ENCODE measurements at places on chromosomes 3 and 15. TPM values are rescaled to one million over a fixed set of nuclear protein-coding genes. Genes with fewer than 3 reads are reported as not detected.

DNA sequence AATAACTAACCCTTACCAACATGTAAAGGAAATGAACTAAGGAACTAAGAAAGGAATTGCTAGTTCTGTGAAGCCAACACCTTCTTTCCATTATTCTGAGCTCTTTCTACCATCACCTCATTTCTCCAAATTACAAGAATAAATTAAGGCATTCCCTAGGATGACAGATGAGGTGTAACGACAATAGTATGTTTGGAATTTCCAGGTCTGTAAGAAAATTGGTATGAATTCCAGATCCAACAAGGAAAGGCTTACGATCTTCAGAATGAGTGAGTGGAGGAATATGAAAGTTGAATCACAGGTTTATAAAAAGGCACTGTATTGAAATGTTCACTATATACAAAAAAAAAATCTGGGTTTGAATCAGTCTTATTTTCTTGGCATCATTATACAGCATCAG lies 4.5 kb upstream of the NANOGP8 start:
- DNase-seq: no peak

- DNase-seq: peak; percentile 93
Measured at GRCh38 chr3:154252759-154253638, 71.3 kb downstream of the DHX36 start.

GRCh38 chr3:94985778-94986177 lies 922.9 kb downstream of the NSUN3 start:
- DNase-seq: no peak

DNA sequence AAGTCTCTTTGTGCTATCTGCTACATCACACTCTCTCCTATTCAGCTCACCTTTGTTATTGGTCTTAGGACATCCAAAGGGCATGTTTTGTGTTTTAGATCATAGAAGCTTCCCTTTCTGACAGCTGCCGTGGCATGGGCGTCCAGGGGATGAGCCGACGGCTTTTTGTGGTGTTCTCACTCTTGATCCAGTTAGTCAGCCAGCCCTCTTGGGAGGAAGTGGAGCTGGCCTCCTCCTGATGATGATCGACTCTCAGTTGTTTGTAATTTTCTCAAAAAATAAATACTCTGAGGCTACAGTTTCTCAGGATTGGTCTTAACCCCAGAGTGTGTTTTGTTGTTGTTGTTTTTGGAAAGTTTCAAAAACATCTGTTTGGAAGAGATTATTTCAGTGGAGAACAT lies 34.4 kb downstream of the BOC start:
- no peak for DNase-seq

GRCh38 chr15:64464276-64465005 lies 4.1 kb downstream of the ZNF609 start:
- DNase-seq: no peak

GOLGA6D gene
- total RNA-seq: not detected

GRCh38 chr15:82977076-82977475 lies 8.9 kb upstream of the RAMAC start:
- no peak for DNase-seq

DNA sequence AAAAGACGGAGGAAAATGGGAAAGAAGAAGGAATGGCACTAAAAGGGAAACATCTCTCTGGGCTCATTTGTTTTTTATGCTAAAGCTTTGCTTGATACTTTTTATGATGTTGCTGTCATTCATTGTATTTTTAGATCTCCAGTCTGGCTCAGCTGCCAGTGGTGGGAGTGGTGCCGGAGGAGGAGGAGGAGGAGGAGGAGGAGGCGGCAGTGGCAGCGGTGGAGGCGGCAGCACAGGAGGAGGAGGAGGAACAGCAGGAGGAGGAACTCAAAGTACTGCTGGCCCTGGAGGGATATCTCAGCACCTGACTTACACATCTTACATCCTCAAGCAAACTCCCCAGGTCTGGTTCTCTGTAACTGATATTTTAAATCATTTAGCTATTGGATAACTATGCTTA lies 49.6 kb downstream of the MAP6D1 start:
- no peak for DNase-seq

ZBED2 gene
- not detected for total RNA-seq

- no peak for DNase-seq
Measured at GRCh38 chr3:188482929-188483328, 329.0 kb downstream of the LPP start.

IGF1R gene
- total RNA-seq: 67.6 TPM

DNA sequence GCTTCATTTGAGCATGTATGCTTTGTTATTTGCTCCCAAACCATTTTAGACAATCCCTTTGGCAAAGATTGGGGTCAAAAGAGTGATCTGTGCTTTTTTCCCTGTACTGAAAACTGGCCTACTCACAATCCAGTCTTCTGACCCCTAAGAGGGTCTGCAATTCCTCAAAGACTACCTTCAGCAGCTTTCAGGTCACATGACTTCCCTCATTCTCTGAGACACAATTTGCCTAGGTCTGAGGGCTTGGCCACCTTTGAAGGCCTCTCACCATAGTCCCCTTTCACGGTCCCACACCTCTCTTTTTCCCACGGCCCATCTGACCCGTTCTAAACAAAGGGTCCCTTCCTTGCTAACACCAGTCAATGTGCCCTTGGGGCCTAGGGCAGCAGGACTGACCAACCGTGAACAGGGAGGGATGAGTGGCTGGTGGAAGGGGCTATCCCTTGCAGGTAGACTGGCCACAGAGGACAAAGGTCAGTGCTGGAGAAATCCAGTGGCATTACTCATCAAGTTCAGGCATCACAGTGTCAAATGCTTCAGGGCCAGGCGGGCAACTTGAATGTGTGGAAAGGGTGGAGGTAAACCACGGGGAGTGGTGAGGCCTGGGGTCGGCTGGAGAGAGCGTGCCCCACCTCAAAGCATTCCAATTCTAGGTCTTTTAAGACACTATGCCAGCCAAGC lies 10.8 kb downstream of the RASL12 start:
- no peak for DNase-seq

SMAD6 gene
- 5.4 TPM for total RNA-seq

All from neural crest cell (in vitro differentiated cells).